Stimulated activated CD8-positive, alpha-beta memory T cell treated with anti-CD3 and anti-CD28 coated beads, Interleukin-7, amount 100 ng/mL, for 48 hours (primary cell): ENCODE measurements at places on chromosomes 6 and 20.

DNA sequence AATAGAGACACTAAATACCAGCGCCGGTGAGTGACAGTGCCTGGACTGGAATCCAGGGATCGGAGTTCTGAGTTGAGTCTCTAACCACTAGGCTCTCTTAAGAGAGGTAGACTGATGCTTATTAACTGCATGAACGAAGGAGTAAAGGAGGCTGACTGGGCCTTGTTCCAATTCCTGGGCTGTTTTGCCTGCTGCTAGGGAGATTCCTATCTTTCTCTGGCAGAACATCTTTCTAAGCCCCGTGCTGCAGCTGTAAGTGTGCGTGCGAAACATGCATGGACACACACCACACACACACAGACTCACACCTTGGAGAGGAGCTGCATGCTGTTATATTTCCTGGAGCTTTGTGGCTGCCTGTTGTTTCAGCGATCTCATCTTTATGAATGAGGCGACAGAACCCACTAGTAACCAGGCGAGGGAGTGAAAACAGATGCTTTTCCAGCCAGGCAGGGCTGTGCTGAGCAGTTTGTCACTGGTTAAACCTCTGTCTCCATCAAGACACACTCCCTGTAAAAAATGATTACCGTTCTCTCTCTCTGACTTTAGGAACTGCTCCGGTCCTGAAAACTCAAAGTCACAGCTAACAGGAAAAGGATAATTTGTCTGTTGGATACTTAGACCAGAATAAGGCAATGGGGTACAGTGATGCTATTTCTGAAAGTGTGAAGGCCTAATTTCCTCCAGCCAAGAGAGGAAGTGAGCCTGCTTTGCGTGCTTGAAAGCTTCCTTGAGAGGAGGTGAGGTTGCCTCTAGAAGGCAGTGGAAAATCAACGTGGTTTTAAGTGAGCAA lies 157.4 kb upstream of the ZNF217 start:
- peak; percentile 16 for DNase-seq

- no peak for DNase-seq
Measured at GRCh38 chr6:42505385-42505718, 53.6 kb upstream of the TRERF1 start.

DNA sequence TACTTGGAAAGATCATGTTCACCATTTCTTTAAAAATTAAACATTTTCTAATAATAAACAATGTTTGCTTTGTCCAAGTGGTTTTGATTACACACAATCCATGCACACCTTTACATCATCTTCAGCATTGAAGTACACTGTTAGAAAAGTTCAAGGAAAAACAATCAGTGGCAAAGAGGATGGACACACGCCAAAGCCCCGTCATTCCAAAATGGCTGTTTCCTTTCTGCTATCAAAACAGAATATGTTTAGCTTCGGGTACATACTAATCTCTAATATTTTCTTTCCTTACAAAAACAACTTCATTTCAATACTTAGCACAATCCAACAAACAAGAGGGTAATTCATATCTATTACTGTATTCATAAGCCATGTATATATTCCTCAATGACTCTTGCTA lies 24.5 kb downstream of the REPS1 start:
- DNase-seq: no peak

- DNase-seq: no peak
Measured at GRCh38 chr6:34145161-34146020, 496 bp downstream of the GRM4 start.

GRCh38 chr6:148251891-148252290 lies 90.7 kb upstream of the SASH1 start:
- DNase-seq: no peak

- no peak for DNase-seq
Measured at GRCh38 chr6:50791900-50792508, 26.7 kb upstream of the TFAP2B start.

- DNase-seq: no peak
Measured at GRCh38 chr6:108982154-108983113, 112.2 kb downstream of the SESN1 start.

DNA sequence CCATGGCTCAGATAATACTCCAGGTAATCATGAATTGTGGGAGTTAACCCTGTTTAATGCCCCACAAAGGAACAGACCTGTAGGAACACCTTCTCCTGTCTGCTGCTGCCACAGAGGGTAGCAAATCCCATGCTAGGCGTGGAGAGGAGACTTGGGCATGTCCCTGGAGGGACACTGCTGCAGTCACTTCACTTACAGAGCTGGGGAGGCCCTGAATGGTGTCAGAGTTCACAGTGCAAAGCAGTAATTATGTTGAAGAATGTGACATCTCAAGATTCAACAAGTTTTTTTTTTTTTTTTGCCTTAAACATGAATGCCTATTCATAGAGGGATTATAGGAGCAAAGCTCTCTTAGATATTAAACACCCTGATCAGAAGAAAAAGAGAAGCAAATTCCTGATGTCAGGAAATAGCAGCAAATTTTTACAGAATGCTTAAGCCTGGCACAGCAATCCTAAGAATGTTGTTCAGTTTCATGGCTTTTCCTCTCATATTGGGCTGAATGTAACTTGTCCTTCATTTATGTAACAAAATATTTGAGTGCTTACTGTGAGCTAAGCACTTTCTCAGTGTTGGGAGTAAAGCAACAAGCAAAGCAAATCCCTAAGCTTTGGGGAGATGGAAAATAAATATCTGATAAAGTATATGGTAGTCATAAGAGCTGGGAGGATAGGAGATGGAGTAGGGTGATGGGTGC lies 45.0 kb downstream of the CARMIL1 start:
- DNase-seq: no peak

DNA sequence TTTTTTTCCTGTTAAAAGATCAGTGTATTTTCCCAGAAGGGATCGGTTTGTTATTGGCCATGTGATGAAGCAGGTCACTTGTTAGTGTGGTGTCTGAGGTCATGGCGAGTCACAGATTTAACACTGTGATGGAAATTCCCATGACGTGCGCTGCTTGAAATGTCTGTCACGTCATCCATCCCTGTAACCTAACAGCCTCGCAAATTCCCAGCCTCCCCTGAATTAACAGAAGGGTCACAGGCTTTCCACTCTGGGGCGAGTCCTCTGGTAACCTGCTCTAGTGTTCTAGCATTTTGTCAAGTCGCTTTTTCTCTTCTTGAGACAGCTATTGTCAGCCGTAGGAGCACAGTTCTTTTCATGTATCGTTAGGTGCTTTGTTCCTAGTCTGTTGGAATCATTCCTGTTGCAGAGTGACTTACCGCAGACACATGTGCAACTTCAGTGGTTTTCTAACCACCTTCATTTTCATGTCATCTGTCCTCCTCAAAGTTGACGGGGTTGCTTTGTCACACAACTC lies 137.2 kb downstream of the MAP3K4 start:
- peak; percentile 29 for DNase-seq

DNA sequence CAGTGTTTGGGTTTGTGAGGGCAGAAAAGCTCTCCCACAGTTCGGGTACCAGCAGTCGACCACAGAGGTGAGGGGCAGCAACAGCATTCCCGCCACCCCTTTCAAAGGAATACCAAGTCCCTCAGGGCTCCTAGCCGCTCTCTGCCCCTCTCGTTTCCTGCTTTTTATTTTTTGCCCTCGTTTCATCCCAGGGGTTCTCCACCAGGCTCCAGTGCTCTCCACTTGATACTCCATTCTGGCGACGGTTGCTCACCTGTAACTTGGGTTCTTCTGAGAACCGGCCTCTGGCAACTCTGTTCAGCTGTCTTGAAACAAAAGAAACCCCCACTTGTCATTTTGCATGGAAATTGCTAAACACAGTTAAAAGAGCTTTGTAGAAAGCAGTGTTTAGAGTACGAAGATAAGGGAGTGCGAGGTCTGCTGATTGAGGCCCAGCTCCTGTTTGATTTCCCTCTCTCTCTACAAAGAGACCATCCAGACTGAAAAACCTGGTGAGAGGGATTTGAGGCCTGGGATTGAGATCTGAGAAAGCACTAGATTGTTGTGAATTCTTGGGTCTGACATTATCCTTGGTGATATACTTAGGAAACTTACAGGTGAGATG lies 28.7 kb downstream of the IGF2R start:
- no peak for DNase-seq

GRCh38 chr6:48134246-48134645 lies 23.2 kb upstream of the PTCHD4 start:
- DNase-seq: no peak

DNA sequence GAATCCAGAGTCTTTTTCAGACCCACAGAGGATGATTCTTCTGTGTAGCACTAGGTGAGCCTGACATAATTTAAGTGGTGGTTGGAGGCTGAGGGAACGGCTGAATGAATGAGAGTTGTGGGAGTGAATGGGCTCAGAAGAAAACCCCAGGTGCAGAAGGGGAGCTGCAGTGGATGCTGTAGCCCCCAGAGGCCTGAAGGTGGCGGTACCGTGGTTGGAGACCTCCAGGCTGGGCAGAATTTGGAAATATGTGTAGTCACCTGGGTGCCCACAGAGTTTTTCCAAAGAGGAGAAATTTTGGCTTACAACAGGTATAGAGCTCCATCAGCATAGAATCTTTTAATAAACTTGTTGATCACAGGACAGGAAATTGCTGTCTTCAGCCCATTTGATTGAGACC lies 6.5 kb upstream of the RAET1G start:
- no peak for DNase-seq

GRCh38 chr20:37342231-37343177 lies 3.4 kb upstream of the SRC start:
- no peak for DNase-seq

DNA sequence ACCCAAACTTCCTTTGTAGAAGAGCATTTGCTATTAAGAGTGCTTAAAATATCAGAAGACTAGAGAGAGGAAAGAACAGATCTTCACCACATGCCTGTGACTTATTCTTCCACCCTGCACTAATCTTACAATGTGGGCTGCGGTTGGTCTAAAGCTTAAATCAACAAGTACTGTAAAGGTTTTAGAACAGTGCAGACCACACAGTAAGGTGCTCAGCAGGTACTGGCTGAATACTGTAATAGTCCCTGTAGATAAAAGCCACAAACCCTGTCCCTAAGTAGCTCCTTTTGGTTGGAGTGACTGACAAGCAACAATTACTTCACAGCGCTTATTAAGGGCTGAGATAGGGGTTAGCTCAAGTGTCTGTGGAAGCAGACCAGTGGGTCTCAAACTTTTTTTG lies 972 bp upstream of the PHF3 start:
- DNase-seq: no peak

DNA sequence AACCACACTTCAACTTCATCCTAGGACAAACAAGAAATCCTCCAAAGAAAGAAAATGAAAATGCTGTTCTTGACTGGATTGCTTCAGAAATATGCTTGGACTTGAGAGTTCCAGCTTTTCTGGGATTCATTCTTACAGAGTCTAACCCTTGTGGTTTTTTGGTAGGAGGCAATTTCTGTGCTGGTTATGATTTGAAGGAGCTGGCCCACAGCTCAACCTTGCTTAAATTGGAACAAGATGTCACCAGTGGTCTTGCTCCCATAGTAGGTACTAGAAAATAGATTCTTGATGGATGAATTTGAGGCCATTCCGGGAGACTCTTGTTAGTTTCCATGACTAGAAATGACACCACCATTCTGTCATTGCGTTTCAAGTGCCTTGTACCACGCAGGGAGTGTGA lies 54.3 kb upstream of the BMP6 start:
- DNase-seq: no peak

- no peak for DNase-seq
Measured at GRCh38 chr6:168953461-168953860, 300.2 kb downstream of the THBS2 start.

GRCh38 chr6:31070711-31071197 lies 41.6 kb downstream of the C6orf15 start:
- no peak for DNase-seq

DNA sequence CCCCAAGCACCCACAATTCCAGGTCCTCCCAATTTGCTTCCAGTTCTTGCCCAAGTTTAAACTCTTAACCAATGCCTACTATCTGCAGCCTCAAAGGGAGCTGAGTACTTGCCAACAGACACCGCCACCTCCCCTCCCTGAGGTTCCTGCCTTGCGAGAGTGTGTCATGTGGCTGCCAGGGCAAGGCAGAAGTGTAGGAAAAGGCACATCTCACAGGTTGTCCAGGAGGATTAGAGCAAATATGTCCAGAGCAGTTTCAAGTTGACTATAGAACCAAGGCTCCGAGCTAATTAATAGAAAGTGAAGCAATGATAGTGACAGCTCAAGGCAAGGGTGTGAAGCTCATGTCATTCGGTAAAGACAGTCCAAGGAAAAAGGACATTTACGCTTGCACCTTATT lies 127.8 kb downstream of the ATXN1 start:
- no peak for DNase-seq

GRCh38 chr6:43216200-43216599 lies 13.1 kb downstream of the DNPH1 start:
- no peak for DNase-seq

- no peak for DNase-seq
Measured at GRCh38 chr20:5469111-5469510, 152.4 kb upstream of the PROKR2 start.

GRCh38 chr20:60642541-60642940 lies 609.5 kb upstream of the CDH4 start:
- DNase-seq: no peak

GRCh38 chr6:40389254-40389653 lies 197.9 kb downstream of the LRFN2 start:
- no peak for DNase-seq

DNA sequence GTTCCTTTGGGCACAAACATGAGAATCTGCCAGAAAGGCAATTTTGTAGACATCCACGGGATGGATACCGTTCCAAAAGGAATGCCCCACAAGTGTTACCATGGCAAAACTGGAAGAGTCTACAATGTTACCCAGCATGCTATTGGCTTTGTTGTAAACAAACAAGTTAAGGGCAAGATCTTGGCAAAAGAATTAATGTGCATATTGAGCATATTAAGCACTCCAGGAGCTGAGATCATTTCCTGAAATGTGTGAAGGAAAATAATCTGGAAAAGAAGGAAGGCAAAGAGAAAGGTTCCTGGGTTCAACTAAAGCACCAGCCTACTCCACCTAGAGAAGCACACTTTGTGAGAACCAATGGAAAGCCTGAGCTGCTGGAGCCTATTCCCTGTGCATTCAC lies 103.9 kb upstream of the ARG1 start:
- no peak for DNase-seq

DNA sequence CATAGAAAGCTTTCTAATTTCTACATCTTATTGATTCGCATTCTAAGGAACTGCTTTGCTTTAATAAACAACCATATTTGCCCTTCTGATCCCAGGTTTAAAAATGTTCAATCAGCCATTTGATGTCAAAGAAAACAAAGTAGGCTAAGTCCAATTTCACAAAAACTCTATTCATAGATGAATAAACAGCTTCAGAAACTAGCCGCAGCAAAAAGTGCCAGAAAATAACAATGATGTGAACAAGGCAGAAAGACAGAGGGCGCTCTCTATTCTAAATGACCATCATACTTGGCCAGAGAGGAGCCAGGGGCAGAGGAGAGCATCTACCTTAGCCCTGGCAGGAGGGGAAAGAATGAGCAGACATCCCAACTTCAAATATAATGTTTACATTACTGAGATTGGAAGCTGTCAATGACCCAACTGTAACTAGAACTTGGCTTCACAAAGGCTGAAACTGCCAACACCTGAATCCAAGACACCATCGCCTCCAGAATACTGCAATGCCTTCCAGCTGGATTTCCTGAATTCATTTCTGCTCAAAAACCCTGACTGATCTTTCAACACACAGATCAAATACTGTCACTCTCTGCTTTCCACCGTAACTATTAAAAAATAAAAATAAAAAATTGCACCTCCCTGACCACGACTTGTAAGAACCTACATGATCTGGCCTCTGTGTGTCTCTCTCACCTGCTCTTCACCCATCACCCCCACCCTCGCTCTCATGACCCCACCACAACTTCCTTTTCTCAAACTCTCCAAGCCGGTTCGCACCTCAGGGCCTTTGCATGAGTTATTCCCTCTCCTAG lies 9.5 kb downstream of the CNKSR3 start:
- DNase-seq: no peak

GRCh38 chr6:24961852-24962251 lies 26.1 kb upstream of the RIPOR2 start:
- DNase-seq: no peak

- DNase-seq: no peak
Measured at GRCh38 chr20:45017857-45018256, 51.5 kb downstream of the STK4 start.
